ENCODE measurements at places on chromosomes 7 and 10. TPM values are rescaled to one million over a fixed set of nuclear protein-coding genes. Genes with fewer than 3 reads are reported as not detected.

GRCh38 chr10:27569946-27570345, 65.8 kb downstream of the RAB18 start:
- DNase-seq, result no peak

PRSS37 gene
- total RNA-seq, result not detected

GRCh38 chr7:124918662-124919061, 11.0 kb downstream of the POT1 start:
- no peak for DNase-seq

CC2D2B gene
- 0.30 TPM for total RNA-seq

CDH23 gene
- not detected for total RNA-seq

TRPV5 gene
- total RNA-seq, result not detected

DNA sequence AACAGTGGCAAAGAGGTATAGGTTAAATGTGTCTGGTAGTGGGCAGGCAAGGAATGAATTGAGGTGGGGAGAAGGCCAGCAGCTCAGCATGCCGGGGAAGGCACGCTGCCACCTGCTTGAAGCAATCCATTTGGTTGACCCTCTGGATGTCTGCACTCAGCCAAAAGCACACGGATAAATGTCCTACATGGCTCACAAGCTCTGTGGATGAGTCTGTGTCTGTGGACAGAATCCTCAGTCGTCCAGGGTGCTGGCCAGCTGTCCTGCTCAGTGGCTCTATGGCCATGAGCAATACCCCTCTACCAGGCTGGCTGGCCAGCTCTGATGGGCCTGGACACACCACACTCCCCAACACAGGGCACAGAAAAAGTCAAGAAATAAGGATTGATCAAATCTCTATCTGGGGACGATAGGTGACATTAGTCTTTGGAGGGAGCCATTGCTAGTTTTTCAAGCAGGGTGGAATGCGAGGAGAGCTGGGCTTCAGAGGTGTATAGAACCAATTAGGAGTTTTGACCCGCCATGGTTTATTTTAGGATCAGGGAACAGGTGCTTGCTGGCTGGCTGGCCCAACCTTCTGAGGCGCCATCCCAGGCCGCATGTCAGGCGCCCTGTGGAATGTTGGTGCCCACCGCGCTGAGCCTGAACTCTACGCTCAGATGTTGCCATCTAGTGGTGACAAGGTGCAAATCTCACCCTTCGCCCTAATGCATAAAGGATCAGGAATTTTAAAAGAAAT, 493.4 kb downstream of the TNS3 start:
- DNase-seq, result peak; percentile 63

KLF6 gene
- total RNA-seq, result 112 TPM

Data from renal cortical epithelial cell (primary cell).